ENCODE measurements at places on chromosomes 4 and X.

- no peak for DNase-seq
These were observed 4.0 kb downstream of the GRIA3 start for GRCh38 chrX:123188081-123188480.

DNA sequence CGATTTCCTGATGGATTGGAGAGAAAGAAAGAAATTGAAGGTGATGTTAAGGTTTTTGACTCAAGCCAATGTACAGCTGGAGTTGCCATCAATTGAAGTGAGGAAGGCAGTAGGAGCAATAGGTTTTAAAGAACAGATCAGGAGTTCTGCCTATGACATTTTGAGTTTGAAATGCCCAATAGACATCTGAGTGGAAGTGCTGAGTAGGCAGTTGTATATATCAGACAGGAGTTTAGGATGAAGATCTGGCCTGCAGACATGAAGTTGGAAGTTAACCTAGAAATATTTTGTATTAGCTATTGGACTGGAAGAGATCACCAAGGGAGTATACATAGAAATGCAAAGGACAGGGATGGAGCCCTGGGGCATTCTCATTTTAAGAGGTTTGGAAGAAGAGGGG, 12.9 kb upstream of the TMSB15B start:
- no peak for DNase-seq

GRCh38 chr4:100848841-100849240, 331.0 kb upstream of the EMCN start:
- no peak for DNase-seq

- no peak for DNase-seq
These were observed 13.1 kb downstream of the ZNF81 start for GRCh38 chrX:47849778-47850177.

GRCh38 chrX:119401569-119401968, 2.4 kb downstream of the SLC25A43 start:
- no peak for DNase-seq

DNA sequence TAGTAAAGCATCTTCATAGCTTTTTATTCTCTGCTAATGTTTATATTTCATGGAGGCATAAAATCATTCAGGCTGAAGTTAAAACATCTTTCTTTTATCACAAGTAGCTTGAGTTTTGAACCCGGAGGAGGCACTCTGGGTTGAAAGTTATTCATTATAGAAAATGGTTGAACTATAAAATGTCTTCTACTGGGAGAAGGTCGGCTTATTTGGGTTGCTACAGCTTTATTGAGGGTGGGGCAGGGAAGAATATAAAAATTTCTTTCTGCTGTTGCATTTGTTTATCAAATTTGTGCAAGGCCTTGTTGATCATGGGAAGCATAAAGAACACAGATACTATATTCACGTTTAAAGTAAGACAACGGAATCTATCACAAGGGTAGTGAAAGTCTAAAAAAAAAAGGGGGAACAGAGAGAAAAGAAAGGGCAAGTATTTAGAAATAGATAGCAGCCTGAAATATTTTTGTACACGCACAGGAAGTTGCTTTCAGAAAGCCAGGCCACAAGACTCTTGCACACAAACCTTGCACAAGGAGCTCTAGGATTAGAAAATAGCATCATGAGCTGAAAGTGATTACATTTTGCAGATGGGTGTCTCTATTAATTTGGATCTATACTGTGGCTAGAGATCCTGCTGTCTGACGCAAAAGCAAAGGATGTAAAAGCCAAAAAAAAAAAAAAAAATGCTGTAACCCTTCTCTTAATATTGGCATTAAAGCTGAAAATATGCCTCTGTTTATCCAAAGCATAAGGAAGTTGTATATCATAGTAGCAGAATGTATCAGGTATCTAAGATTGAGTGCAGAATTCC, 37.2 kb upstream of the FAM9C start:
- DNase-seq = no peak

DNA sequence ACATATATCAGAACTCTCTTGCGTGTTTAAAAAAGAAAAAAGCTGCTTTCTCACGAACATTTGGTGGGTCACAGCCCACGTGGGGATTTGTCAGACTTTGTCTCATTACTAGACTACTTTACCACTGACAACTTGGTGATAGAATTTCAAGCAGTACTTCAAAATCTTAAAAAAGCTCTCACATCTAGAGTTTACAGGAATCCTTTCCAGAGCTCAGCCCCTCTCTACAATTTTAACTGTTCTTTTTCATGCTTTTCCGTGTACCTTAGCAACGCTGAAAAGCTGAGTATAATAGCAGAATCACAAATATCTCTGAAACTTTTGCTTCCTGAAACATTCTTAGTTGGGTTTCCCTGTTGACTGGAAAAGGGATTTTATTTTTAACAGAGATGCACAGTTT, 50.2 kb downstream of the SMAD1 start:
- DNase-seq = no peak
